Stimulated activated CD4-positive, alpha-beta T cell treated with anti-CD3 and anti-CD28 coated beads, Interleukin-1b, Interleukin-23, amount 100 ng/mL, for 1 hour (primary cell): ENCODE measurements at places on chromosomes 7 and 10.

GRCh38 chr7:55903985-55904759 lies 16.9 kb downstream of the ZNF713 start:
- DNase-seq: no peak

DNA sequence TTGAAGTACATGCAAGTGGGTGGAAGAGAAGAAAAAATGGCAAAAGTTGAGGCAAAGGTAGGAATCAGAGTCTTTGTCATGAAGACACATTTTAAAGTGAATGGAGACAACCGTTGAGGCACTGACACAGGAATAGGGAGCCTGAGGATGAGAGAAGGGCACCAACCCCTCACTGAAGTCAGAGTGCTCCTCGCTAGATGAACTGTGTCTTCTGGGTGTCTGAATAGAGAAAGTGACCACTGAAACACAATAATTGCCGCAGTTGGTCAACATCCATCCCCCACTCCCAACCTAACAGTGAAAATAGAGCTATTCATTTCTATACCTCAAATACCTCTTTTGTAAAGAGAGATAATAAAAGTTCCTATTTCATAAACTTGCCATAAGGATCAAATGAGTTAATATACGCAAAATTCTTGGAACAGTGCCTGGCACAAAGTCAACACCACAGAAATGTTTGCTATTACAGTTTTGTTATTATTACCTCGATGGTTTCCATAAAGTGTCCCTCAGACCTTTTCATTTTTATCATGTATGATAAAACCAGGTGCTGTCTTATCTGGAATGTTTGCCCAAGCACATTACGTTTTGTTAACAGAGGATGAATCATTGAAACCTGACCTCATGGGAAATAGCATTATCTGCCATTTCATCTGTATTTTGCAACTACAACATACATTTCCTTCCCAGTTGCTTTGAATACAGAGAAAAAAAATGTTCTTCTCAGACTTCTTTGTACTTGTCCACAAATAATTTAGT lies 61.8 kb upstream of the SP4 start:
- no peak for DNase-seq

GRCh38 chr7:131431289-131431688 lies 103.6 kb downstream of the MKLN1 start:
- no peak for DNase-seq

- no peak for DNase-seq
Observed at GRCh38 chr10:95389176-95389575, 98.4 kb upstream of the PDLIM1 start.

- DNase-seq: no peak
Observed at GRCh38 chr7:964401-965231, 10.1 kb upstream of the ADAP1 start.

DNA sequence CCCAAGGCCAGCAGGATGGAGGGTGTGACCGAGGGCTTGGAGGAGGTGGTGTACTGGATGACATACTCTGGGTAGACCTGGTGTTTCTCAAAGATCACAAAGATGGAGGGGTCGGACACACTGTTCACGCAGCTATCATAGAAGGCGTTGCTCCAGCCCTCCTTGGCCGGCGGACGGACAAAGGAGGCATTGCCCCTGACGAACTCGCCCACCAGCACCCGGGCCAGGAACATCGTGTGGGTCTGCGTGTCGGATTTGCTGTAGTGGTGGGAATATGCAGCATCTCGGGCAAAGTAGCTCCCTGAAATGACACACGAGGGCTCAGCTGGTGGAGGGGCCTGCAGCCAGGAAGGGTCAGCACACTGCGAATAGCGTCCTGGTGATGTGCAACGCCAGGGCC lies 38.2 kb downstream of the PARP12 start:
- no peak for DNase-seq

GRCh38 chr10:118522791-118523498 lies 72.5 kb downstream of the PRLHR start:
- no peak for DNase-seq

GRCh38 chr10:31707093-31708039 lies 221.3 kb downstream of the ARHGAP12 start:
- DNase-seq: peak; percentile 3

DNA sequence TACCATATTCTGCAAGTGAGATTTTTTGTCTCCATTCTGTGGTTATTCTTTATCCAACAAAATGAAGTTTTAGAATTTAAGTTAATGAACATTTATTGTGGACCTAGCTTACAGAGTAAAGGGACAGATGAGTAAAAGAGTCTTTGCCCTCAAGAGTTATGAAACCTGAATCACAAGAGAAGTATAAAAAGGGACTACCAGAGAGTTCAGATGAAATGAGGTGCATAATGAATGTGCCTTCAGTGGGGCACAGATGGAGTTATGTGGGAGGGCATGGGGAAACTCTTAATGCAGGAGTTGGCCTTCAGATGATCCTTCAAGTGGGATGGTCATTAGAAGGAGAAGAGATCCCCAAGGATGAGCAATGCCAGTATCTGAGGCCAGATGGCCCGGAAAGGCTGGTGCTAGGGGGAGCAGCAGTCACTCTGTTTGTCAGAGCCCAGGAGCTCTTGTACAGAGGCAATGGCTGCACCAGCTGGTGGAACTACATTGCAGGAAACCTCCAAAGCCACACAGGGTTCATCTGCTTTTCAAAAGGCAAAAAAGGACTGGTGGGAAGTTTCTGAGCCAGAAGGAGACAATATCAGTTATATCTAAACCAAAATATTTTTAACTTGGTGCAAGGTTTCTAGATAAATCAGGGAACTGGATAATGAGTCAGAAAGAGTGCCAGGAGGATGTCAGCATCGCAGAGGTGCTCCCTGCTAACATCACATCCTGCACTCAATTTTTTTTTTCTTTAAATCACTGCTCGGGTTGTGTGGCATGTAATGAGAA lies 162.0 kb downstream of the KLF6 start:
- no peak for DNase-seq

GRCh38 chr7:75888464-75889222 lies 9.8 kb downstream of the RHBDD2 start:
- DNase-seq: no peak

DNA sequence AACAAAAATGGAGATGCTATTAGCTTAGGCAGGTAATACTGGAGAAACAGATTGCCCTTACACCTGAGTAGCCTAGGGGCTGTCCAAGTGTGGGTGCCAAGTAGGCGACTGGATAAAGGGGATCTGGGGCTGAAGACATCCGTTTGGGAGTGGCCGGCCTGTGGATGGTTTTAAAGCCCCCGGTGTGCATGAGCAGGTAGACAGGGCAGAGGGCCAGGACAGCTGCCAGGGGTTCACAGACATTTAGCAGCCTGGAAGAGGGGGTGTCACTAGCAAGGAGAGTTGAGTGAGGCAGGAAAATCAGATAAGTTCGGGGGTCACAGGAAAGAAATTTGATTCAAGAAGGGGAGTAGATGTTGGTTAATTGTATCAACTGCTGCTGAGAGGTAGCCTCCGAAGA lies 1.5 kb upstream of the OPALIN start:
- no peak for DNase-seq

GRCh38 chr7:148711191-148712102 lies 12.7 kb downstream of the CUL1 start:
- DNase-seq: no peak

DNA sequence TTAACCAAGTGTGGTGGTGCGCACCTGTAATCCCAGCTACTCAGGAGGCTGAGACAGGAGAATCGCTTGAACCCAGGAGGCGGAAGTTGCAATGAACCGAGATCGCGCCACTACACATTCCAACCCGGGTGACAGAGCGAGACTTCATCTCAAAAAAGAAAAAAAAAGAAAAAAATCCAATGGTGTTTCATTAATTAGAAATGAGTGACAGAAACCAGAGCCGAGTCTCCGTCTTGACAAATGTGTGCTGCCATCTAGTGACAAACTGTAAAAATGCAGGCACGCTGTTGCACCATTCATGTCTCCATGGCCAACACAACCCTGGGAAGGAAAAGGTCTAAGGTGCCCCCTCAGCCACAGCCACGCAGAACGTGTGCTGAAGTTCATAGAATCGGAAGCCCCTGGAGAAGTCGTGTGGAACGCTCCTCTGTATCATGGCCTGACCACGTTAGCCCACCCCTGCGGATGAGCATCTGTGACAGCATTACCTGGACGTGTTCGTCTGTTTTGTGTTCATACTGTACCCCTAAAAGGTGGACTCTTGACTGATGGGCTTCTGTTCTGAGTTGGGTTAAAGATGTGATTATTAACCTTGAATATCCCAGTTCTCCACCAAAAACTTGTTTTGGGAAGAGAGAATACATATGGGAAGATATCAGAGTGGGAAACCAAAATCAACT lies 94.9 kb downstream of the LYZL2 start:
- peak; percentile 45 for DNase-seq

DNA sequence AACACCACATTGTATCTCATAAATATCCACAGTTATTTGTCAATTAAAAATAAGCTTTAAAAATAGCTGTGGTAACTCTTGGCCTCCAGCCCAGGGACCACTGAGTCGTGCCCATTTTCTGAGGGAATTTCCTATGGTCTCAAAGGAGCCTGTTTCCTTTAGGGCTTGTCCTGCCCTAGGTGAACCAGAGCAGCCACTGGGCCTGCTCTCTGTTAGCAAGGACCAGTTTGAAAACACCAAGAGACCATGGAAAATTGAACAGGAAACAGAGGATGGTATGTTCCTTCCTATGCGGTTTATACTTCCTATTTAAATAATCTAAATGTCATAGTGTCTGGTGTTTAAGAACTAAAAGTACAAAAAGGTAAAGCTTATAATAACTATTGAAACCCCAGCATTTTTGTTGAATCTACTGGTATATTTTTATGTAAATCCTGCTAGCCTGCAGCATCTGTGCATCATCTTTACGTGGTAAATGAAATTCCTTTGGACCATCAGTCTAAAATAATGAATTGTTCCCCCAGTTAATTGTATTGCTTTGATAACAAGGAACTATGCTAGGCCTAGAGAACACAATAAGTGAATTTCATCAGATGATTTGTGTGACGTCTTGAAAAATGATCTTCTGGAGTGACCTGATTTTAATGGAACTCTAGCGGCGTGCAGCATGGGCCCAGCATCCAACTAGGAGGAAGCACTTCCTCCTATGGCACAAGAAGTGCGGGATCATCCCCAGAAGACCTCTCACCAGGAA lies 333.7 kb downstream of the GFRA1 start:
- no peak for DNase-seq

DNA sequence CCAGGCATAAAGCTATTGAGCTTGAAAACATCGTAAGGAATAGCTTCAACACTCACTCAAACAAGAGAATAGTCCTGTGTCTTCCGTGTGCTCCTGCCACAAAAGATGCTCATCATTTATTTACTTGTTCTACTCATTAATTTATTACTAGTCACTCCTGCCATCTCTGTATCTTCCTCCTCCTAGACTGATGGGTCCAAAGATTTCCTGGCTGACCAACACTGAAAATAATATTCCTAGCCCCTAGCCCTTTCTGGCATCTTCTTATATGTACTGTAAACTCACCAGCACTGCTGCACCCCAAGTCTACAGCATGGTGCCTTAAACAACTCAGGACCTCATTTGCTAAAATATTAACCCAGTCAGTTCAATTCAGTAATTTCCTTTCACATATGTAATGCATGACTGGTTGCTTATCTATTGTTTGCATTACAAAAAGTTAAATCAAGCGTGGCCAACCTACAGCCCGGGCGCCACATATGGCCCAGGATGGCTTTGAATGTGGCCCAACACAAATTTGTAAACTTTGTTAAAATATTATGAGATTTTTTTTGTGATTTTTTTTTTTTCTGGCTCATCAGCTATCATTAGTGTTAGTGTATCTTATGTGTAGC lies 86.7 kb upstream of the GSDME start:
- no peak for DNase-seq

DNA sequence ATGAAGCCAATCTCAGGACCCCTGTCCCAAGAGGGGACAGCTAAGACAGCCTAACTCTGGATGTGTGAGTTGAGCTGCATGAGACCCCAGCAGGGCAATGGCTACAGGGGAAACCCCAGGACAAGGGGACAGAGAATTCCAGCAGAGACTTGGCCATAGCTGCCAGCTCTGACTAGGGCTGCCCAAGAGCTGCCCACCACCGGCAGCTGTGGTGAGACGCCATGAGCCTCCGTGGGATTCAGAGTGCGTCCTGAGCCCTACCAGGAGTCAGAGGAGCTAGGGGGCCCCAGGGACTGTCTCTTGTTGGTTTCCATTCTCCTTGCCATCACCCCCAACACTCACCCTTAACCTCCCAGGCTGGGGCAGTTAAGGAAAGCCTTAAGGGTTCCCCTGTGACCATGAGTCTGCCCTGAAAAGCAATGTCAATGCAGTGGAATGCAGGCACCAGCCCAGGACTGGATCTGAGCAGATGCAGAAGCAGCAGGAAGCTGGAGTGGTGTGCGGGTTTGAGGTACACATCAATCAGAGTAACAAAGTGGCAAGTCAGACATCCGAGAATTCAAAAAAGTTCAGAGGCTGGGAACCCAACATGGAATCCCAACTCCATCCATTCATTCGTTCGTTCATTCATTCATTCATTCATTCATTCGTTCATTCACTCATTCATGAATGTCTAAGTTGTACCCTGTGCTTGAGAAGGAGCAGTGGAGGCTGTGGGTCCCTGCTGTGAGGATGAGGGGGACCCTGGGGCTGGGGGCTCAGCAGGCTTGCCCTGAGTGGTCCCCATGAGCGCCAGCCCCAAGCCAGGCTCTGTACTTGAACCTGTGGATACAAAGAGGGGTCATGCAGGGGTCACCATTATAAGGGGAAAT lies 52.9 kb downstream of the C10orf120 start:
- DNase-seq: no peak

GRCh38 chr10:131860311-131860710 lies 40.5 kb upstream of the PPP2R2D start:
- no peak for DNase-seq

DNA sequence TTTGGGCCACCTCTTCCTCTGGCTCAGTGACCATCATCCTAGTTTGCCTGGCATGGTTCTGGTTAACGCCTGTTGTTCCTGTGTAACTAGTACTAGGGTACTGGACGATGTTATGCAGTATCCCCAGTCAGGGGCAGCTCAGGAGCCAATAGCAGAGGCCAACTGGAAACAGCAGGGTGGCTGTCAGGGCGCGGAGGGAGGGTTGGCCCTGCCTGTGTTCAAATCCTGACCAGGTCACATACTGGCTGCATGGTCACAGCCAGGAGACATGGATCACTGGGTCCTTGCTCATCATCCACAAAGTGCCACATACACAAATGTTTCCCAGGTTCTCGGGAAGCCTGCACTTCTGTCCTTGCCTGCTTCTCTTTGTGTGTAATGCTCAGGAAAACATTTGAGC lies 12.3 kb upstream of the RBP3 start:
- DNase-seq: no peak

- DNase-seq: no peak
Observed at GRCh38 chr7:91228927-91229558, 35.2 kb upstream of the FZD1 start.

GRCh38 chr7:110281362-110281761 lies 809.6 kb upstream of the LRRN3 start:
- DNase-seq: no peak

GRCh38 chr10:125087897-125088215 lies 72.5 kb downstream of the CTBP2 start:
- DNase-seq: no peak

- DNase-seq: no peak
Observed at GRCh38 chr10:75476985-75477384, 45.6 kb downstream of the LRMDA start.
